Cortex of kidney (tissue), 1 donor: ENCODE measurements at places on chromosomes 7 and 10.

DNA sequence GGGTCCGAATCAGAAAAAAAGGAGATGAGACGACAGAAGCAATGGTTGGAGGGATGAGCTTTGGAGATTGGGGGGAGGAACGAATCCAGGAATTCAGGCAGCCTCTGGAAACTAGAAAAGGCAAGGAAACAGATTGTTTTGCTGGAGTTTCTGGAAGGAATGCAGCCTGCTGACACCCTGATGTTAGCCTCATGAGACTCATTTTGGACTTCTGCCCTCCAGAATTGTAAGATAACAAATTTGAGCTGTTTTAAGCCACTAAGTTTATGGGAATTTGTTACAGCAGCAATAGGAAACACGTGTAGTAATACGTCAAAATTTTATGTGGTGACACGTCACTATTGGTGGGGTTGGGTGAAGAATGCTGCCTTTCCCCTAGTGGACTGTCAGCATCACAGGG lies 25.6 kb upstream of the NPS start:
- DNase-seq, result no peak

GRCh38 chr10:90856964-90857634 lies 740 bp downstream of the HTR7 start:
- DNase-seq, result no peak

GRCh38 chr7:37352974-37353948 lies 95.4 kb downstream of the ELMO1 start:
- no peak for DNase-seq

DNA sequence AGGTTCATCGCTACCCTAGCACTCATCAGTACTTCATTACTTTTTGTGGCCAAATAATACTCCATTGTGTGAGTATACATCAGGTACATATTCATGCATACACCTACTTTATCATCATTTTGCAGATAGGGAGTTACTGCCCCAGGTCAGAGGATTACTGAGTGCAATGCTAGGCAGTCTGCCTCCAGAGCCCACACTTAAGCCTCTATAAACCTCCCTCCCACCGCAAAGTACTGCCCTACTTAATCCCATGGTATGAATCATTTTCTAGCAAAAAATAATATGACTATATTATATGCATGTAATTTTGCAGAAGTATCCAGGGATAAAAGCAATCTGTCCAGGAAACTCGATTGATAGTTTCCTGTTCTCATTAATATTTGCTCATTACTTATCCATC lies 194.3 kb downstream of the GRID1 start:
- DNase-seq, result no peak

GRCh38 chr10:133202778-133203651 lies 27.0 kb upstream of the UTF1 start:
- DNase-seq, result no peak

DNA sequence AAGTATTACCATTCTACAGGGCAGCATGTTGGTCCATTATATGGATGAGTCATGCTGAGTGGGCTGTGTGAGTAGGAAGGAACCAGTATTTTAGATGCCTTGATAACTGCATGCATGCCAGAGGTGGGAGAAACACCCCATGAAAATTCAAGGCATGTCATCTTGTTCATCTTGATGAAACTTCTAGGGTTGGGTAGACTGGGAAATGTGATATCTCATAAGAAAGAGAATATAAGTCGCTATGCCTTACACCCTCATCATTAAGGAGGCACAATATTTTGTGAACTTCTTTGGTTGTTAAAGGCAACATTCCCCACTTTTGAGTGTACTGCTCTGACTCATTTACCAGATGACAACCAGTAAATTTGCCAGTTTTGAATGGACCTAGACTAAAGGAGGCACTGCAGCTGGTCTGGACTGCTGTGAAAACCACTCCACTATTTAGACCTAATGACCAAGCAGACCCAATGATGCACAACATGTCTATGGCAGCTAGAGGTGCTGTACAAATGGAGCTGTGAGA lies 48.0 kb downstream of the ZNF365 start:
- no peak for DNase-seq

GRCh38 chr10:132132421-132132841 lies 54.3 kb upstream of the DPYSL4 start:
- no peak for DNase-seq

GRCh38 chr10:69772933-69773704 lies 28.6 kb upstream of the COL13A1 start:
- no peak for DNase-seq

GRCh38 chr7:114720725-114721124 lies 201.2 kb upstream of the MDFIC start:
- DNase-seq, result no peak

GRCh38 chr7:41925946-41926345 lies 223.1 kb upstream of the INHBA start:
- DNase-seq, result no peak

GRCh38 chr7:131066635-131067034 lies 261.0 kb upstream of the MKLN1 start:
- no peak for DNase-seq
